ENCODE measurements at places on chromosomes 6 and 20. TPM values are rescaled to one million over a fixed set of nuclear protein-coding genes. Genes with fewer than 3 reads are reported as not detected.

DNA sequence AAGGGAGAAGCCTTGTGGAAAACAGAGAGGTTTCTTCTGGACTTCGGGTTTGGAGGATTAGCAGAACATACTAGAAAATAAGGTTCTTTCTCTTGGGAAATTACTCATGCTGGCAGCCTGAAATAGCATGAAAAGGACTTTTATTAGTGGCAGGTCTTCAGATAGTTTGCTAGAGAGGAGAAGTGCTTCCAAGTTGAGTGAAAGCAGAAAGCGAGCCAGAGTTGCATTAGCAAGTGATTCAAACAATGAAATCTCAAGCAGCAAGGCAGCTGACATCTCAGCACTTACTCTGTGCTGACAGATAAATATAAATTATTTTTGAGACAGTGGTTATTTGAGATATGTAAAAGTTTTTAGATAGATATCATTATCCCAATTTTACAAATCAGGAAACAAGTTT lies 91.9 kb downstream of the PLCB4 start:
- peaks cover 6% of the 10 kb centered on the region for H3K4me1 ChIP-seq
- DNase-seq: no peak
- no peaks in the 10 kb centered on the region for H3K27me3 ChIP-seq
- H3K4me3 ChIP-seq: no peak overlapping the region
- no peak overlapping the region for H3K27ac ChIP-seq
- no peaks in the 10 kb centered on the region for H3K36me3 ChIP-seq

DNA sequence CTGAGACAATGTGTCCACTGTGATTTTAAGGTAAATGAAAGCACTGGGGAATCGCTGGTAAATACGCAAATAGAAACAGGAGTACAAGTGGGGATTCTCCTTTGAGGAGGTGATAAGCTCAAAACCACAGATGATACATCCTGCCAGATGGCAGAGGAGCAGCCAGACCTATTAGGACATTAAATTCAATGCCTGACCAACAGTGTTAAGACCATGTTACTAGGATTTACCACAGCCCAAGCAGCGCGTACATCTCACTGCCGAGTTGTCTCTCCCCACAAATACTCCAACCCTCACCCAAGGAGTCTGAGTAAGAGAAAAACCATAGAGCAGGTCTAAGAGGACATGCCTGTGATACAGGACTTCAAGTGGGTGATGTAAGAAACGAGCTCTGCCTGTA lies 68.9 kb upstream of the TULP1 start:
- no peak overlapping the region for H3K4me3 ChIP-seq
- peaks cover 93% of the 10 kb centered on the region for H3K36me3 ChIP-seq
- no peak overlapping the region for H3K27ac ChIP-seq
- peaks cover 23% of the 10 kb centered on the region for H3K4me1 ChIP-seq

- no peak overlapping the region for H3K27ac ChIP-seq
- no peaks in the 10 kb centered on the region for H3K36me3 ChIP-seq
- no peaks in the 10 kb centered on the region for H3K4me1 ChIP-seq
- DNase-seq: no peak
These were observed 77.9 kb upstream of the CITED2 start for GRCh38 chr6:139452148-139452876.

DNA sequence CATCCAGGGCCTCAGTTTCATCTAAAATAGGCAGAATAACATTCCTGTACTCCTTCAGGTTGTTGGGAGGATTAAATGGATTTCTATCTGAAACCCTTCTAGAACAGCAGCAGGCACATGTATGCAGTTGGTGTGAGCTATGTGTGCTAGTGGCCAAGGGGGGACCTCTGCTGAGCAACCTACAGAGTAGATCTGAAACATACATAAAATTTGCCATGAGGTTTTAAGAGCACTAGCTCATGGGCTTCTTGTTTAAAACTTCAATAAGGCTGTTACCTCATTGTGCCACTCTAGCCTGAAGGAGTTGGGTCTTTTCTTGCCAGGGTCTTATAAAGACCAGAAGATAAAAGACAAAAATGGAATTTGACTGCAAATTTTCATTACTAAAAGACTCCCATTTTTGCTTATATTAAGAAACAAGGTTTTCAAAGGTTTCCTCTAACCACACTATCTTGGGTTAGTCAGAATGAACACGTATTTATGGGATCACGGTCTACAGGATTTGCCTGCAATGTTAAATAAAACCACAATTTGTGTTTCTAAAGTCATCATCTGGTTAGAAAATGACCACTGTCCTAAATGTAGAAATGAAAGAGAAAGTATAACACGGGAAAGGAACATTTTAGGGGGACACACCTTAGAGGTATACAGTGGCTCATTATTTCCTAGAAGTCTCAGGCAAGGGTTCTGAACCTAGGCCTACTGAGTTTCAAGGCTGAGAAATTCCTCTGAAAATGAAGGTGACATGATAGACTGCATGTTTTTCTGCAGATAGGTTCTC lies 144.9 kb upstream of the OLIG3 start:
- H3K4me3 ChIP-seq: no peak overlapping the region
- H3K27me3 ChIP-seq: no peaks in the 10 kb centered on the region
- no peaks in the 10 kb centered on the region for H3K36me3 ChIP-seq
- no peak for DNase-seq

DNA sequence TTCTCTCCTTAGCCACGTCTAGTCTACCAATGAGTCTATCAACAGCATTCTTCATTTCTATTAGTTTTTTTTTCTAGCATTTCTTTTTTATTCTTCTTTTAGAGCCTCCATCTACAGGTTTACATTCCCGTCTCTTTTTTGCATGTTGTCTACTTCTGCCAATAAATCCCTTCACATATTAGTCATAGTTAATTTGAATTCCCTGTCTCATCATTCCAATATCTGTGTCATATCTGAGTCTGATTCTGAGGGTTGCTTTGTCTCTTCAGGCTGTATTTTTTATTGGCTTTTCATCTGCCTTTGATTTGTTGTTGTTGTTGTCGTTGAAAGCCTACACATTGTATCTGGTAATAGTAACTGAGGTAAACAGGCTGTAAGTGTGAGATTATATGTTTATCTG lies 104.6 kb downstream of the HMGCLL1 start:
- H3K4me1 ChIP-seq: no peaks in the 10 kb centered on the region
- no peak for DNase-seq
- no peaks in the 10 kb centered on the region for H3K36me3 ChIP-seq
- no peaks in the 10 kb centered on the region for H3K27me3 ChIP-seq

Gene USP49
- 4.3 TPM for total RNA-seq

DNA sequence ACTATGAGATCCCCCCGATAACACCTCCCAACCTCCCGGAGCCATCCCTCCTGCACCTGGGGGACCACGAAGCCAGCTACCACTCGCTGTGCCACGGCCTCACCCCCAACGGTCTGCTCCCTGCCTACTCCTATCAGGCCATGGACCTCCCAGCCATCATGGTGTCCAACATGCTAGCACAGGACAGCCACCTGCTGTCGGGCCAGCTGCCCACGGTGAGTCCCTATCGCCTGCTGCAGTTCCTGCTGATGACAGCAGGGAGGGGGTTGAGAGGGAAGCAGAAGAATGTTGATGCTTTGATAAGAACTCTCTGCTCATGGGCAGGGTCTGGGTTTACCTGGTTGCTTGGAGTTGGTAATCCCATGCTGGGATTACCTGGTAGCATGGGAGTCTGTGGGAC lies 91.9 kb downstream of the TOX2 start:
- DNase-seq: no peak
- H3K36me3 ChIP-seq: no peaks in the 10 kb centered on the region
- peaks cover 8% of the 10 kb centered on the region for H3K27me3 ChIP-seq
- H3K4me1 ChIP-seq: no peaks in the 10 kb centered on the region

DNA sequence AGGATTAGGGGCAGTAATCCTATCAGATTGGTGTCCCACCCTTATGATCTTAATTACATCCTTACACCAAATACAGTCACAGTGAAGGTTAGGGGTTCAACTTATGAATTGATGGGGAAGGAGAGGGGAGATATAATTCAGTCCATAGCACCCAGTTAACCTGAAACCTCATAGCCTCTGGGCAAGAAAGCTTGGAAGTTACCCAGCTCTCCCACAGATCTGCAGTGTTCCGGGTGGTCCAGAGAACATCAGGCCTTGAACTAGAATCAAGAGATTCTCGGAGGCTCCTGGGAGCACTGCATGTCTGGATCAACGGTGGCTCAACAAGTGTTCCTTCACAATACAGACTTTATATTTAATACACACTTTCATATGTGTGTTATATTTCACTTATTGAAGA lies 392.6 kb upstream of the MARCKS start:
- no peaks in the 10 kb centered on the region for H3K27me3 ChIP-seq
- H3K4me3 ChIP-seq: no peak overlapping the region
- H3K27ac ChIP-seq: peak overlapping the region; percentile 52
- no peaks in the 10 kb centered on the region for H3K36me3 ChIP-seq
- DNase-seq: no peak
- H3K4me1 ChIP-seq: no peaks in the 10 kb centered on the region

Gene CYP24A1
- total RNA-seq: 0.64 TPM

Gene PLA2G7
- total RNA-seq: 19.6 TPM

All from left lung (tissue), 14 donors.